ENCODE measurements at places on chromosomes 16 and 17. TPM values are rescaled to one million over a fixed set of nuclear protein-coding genes. Genes with fewer than 3 reads are reported as not detected.

Gene RRAD
- total RNA-seq: 0.65 TPM

Gene KCNJ12
- total RNA-seq: 0.61 TPM

Gene KIF1C
- total RNA-seq: 60.1 TPM

Gene CPPED1
- 31.8 TPM for total RNA-seq

Gene PIK3R5
- total RNA-seq: not detected

Gene CCL22
- not detected for total RNA-seq

Gene CHCT1
- not detected for total RNA-seq

Gene CCDC154
- total RNA-seq: under 0.01 TPM

Gene PTX4
- not detected for total RNA-seq

Gene PLA2G10
- not detected for total RNA-seq

Gene ESRP2
- total RNA-seq: 0.15 TPM

Gene HSF4
- 0.32 TPM for total RNA-seq

Gene SCGB1C2
- not detected for total RNA-seq

Gene OMG
- under 0.01 TPM for total RNA-seq

Gene SDK2
- total RNA-seq: not detected

Gene IL17C
- not detected for total RNA-seq

Gene TBC1D16
- 32.5 TPM for total RNA-seq

Gene PIK3R6
- total RNA-seq: not detected

Gene KRT9
- not detected for total RNA-seq

Gene TMC8
- 0.76 TPM for total RNA-seq

Gene NOXO1
- total RNA-seq: not detected

Gene SKAP1
- total RNA-seq: 0.65 TPM

Gene EVI2B
- 0.46 TPM for total RNA-seq

Gene PPL
- 0.46 TPM for total RNA-seq

Gene SLC16A13
- total RNA-seq: 1.8 TPM

Gene CCT6B
- 0.32 TPM for total RNA-seq

Gene ST6GALNAC1
- total RNA-seq: not detected

Gene FOXC2
- 2.4 TPM for total RNA-seq

Gene TMEM114
- not detected for total RNA-seq

Gene TBC1D3E
- not detected for total RNA-seq

Gene ACSM2A
- not detected for total RNA-seq

Gene WSB1
- 400 TPM for total RNA-seq
